HS-5 (cell line): ENCODE measurements at places on chromosomes 1 and 21.

DNA sequence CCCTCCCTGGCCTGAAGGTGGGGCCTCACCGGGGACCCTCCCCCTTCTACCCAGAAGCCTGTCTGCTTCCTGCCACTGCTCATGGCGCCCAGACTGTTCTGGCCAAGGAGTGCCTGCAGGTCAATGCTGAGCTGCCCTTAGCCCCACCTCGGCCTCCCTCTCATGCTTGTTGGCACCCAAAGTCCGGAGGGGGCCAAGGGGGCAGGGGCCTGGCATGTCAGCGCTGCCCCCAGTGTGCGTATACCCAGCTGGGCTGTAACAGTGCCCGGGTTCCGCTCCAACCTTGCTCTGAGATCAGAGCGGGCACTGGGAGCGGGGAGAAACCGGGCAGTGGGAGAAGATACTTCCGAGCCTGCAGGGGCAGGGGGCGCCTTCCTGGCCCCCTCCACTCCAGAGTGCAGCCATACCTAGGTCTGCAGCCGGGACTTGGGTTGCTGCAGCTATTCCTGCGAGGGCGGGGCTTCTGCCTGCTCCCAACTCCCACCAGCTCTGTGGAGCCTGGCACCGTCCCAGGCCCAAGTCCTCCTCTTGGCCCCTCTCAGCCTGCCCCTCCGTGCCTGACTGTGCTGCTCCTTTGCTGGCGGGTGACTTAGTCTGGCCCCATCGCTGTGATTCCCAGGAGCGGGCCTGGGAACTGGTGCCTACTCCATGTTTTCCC is 21.4 kb upstream of the TGFB2 start:
- no peak for DNase-seq

GRCh38 chr1:179876300-179876715 is 1.3 kb downstream of the TOR1AIP2 start:
- no peak for DNase-seq

DNA sequence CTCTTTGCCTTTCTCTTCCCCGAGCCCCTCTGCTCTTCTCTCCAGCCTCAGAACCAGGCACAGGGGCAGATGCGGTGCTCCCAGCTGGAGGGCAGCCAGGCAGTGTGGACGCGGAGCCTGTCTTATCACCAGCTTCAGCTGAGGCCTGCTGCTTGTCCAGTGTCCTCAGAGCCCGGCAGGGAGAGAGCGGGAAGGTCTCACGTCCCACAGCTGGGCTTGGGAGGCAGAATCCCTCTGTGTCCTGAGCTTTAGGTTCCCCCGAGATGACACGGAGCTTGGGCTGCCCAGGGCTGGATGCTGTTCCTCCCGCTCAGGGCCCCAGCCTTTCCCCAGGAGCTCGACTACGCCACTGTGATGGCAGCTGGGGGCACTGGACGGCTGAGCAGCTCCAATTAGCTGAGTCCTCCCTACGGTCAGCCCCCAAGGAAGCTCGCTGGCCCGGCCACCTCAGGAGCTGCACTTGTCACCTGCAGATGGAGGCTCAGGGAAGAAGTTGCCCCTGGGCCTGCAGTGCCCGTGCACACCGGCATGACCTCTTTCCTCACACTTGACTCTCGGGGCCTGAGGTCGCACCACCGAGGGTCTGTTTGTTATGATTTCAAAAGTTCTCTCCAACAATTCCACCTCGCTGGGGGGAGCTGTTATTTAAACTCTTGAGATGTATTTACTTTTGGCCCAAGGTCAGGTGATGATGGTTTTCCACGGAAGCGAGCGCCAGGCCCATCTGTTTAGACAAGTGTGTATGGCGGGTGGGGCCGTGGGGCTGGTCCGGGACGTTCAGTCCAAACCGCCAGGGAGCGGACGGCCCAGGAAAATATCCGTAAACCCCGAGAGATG is 127.3 kb downstream of the SIK1 start:
- DNase-seq = no peak

- no peak for DNase-seq
Measured at GRCh38 chr1:92476071-92476631, 10.6 kb downstream of the GFI1 start.
